ENCODE measurements at places on chromosomes 2 and 18.

GRCh38 chr2:100041946-100042345 lies 100.4 kb downstream of the AFF3 start:
- DNase-seq = no peak

- DNase-seq = no peak
These were observed 317.9 kb upstream of the VRK2 start for GRCh38 chr2:57728691-57729090.

GRCh38 chr2:36566887-36567286 lies 31.1 kb downstream of the FEZ2 start:
- DNase-seq = no peak

GRCh38 chr2:201383136-201383535 lies 26.0 kb upstream of the FLACC1 start:
- DNase-seq = no peak

DNA sequence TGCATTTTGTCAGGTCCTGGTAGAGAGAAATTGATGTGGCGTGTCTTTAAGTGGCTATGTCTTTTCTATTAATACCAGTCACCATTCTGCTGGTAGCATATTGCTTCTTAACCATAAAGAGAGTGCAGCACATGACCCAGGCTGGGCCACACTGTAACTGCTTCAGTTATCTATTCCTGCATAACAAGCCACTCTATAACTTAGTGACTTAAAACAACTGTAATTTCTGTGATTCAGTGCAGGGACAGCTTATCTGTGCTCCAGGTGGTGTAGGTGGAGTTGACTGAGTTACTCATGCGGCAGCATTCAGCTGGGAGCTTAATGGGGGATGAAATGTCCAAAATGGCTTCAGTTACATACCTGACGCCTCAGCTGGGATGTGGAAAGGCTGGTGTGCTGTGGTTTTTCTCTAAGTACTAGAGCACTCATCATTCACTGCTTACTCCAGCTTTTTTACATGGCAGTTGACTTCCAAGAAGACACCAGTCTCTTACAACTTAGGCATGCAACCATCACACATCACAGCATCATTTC lies 742.4 kb downstream of the SATB2 start:
- DNase-seq = no peak

GRCh38 chr2:227374158-227374557 lies 4.9 kb downstream of the TM4SF20 start:
- DNase-seq = no peak

- no peak for DNase-seq
These were observed 90.4 kb upstream of the UNC80 start for GRCh38 chr2:209681201-209681735.

- DNase-seq = no peak
These were observed 48.1 kb downstream of the LHCGR start for GRCh38 chr2:48707466-48707865.
